ENCODE measurements at places on chromosomes 11 and 22.

DNA sequence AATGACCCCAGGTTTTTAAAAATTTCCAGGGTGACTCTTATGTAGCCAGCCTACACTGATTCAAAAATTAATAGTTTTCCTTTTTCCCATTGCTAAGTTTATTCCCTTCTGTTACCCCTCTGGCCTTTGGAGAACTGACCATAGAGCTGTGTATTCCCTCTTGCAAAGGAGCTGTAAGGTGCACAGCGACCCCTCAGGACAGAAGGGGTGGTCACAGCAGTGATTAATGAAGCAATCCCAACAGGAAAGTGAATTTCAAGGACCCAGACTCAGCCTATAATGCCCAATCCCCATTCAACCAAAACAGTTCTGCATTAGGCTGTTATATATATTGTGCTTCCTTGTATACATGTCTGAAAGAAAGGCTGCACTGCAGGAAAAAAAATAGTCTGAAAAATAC lies 147.1 kb downstream of the WT1 start:
- no peak for DNase-seq

DNA sequence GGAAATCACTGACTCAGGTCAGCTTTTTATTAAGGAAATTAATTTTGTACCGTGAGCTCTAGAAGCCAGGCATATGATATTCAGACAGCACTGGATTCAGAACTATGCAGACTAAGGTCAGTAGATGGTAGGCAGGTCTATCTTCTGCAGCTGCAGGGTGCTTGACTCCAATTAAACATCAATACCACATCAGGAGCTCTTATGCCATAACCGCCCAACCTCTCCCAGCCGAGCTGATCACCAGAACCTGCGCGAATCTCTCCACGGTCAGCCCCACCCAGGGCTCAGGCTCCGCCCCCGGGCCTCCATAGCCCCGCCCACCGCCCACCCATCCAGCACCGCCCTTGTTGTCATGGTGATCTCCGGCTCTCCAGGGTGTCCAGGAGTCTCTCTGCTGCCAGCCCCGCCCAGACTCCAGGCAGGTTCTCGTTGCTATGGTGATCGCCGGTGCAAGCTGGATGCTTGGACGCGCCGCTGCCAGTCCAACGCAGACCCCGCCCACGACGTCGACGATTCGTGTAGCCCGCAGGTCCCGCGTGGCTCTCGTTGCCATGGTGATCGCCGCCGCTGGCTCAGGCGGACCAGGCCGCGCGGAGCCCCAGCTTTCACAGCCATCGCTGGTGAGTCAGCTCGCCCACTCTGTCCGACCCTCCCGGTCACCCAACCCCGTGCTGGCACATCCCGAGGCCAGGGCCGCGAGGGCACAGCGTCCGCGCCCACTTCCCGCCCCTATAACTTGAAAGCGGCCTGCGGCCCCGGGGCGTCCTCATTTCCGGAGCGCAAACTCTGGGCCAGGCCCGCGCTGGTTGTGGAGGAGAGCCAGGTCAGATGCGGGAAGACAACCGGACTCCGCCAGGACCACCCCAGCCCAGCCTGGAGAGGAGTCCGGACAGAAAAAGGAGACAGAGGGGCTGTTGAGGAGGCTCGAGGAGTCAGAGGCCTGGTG lies at the start of gene RAB36:
TSS of gene RAB36 (plus strand) at position 546 of the 946 bp plus-strand sequence. CDS start 1,140 bp downstream, outside the sequence.
- peak; percentile 99 for DNase-seq

- no peak for DNase-seq
Measured at GRCh38 chr11:63445118-63445517, 45.8 kb downstream of the PLAAT5 start.

GRCh38 chr11:15185021-15185420 lies 70.3 kb downstream of the INSC start:
- no peak for DNase-seq

- peak; percentile 44 for DNase-seq
Measured at GRCh38 chr11:113549611-113550578, 74.7 kb upstream of the DRD2 start.

GRCh38 chr22:23205339-23206049 lies 25.2 kb downstream of the BCR start:
- peak; percentile 13 for DNase-seq

DNA sequence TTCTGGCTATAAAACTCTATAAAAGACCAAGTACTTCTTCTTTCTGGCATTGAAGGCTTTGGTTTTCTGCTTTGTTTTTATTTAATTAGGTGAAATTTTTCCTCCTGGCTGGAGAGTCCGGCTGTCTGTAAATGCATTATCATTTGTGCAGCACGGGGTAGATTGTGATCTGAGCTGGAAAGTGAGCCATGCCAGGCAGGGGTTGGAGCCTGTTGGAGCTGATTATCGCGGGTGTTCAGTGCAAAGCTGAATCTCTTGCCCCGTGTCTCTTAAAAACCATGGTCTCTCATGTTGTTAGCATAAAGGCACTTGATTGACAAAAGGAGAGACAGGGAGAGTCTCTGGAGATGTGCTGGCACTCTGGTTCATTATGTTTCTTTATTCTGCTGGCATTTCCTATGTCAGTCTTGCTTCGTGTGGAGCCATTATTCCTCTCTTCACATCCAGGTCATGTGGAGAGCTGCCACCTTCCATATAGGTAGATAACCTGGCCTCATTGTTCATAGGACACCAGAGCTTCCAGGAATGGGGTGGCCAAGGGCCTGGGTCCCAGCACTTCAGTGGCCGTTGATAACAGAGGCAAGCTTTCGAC lies 75.2 kb downstream of the LDLRAD3 start:
- peak; percentile 82 for DNase-seq

DNA sequence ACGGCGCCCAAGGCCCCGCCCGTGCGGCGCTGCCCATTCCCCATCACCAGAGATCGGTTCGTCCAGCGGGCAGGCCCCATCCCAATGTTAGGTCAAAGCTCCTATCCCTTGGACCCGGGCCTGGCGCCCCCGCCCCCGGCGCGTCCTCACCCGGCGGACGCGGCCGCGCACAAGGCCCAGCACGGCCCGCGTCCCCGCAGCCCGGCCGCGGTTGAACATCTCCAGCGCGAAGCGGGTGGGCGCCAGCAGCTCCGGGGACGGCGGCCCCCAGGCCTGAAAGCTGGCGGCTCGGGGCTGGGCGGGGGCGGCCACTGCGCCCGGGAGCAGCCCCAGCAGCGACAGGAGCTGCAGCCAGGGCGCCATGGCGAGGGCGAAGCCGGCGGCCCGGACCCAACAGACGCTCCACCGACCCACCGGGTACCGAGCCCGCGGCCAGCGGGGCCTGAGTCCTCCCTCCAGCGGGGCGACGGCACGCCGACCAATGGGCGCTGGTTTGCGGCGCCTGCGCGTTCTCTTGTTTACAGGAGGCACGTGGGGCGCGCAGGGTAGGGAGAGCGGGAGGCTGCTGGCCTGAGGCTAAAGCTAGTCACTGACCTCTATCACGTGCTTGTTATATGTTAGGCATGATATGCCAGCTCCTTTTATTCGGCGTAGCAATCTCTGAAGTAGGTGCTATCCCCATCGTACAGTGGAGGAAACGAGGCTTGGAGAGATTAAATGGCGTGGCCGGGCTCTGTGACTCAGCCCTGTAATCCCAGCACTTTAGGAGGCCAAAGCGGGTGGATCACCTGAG lies at the start of gene CTSF:
TSS of gene CTSF (minus strand) at position 483 of the 793 bp plus-strand sequence. CDS start at position 363, 120 bp downstream.
- peak; percentile 72 for DNase-seq

DNA sequence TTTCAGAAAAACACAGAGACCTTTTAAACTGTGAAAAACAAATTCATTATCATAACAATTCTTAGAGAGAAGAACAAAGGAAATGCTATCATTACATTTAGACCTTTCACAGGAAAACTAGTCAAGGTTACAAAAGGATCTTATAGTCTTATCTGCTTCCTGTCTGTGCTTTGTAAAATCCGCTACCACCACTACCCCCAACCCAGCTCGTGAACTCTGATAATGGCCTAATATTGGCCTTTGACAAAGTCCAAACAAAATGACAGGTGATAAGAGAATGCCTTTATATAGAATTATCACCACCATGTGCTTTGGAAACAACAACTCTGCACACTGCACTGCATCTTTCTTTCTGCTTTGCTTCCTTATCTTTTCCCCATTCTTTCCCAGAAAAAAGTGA lies 272.5 kb downstream of the SBF2 start:
- DNase-seq = no peak

DNA sequence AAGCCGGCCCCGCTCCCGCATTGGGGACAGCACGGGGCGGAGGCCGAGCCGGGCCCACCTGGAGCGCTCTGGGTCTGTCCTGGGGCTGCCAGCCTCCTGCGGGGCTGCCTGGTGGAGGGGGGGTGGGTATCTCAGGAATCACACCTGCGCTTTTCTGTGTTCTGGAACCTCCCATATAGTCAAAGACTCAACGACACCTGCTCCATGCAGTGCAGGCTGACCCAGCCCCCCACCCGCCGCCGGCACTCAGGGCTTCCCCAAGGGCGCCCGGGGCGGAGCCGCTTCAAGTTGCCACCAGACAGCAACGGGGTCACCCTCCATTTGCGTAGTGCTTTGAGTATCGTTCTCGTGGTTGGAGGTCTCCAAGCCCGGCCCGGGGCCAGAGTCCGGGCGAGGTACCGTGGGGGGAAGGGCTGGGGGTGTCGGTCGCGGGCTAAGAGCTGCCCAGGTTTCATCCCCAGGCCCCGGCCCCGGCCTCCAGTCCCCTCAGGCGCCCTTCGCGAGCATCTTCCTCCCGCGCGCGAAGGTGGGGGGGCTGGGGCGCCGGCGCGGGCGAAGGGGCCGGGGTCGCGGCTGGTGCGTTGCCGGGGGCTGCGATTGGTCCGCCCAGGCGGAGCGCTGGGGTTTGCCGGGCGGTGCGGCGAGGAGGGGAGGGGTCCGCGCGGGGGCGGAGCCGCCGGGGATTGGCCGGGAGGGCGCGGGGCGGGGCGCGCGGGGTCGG lies 6.6 kb downstream of the TSPAN4 start:
- DNase-seq = peak; percentile 69

DNA sequence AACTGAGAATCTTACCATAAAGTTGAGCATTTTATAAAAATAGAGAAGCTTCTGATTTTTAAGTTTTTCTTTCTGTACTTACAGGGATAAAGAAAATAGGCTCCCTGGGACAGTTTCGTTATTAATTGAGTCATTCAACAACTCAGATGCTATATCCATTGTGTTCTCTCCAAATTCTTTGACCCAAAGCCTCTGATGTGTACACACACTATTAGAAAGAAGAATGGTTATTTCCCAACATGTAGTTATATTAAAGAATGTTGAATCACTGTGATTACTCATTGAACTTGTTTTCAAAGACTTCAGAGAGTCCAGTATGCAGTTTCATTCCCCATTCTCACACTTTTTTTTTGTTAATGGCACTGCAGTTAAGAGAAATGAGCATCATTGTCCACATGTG lies 734.3 kb upstream of the ARHGAP42 start:
- no peak for DNase-seq

DNA sequence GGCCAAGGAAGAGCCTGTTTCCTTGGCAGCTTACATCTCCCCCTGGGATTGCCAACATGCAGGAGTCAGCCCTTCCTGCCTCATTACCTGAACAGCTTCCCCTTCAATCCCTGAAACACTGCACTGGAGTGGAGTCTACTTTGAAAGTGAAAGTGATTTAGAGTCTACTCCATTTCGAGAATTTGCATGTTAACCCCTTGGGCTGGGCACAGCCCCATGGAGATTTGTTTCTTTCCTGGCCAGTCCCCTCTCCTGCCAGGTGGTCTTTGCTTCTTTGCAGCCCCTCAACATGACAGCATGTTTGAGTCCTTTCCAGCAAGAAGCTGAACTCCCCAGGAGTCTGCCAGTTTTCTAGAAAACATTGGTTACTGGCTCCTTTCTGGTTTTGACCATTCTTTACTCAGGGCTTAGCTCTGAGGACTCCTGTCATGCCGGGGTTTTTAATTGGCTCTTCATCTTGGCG lies 59.9 kb downstream of the TRAF6 start:
- DNase-seq = no peak

- no peak for DNase-seq
Measured at GRCh38 chr11:73999581-74000306, 9.1 kb downstream of the UCP3 start.

GRCh38 chr11:10257478-10257877 lies 36.5 kb downstream of the SBF2 start:
- no peak for DNase-seq

DNA sequence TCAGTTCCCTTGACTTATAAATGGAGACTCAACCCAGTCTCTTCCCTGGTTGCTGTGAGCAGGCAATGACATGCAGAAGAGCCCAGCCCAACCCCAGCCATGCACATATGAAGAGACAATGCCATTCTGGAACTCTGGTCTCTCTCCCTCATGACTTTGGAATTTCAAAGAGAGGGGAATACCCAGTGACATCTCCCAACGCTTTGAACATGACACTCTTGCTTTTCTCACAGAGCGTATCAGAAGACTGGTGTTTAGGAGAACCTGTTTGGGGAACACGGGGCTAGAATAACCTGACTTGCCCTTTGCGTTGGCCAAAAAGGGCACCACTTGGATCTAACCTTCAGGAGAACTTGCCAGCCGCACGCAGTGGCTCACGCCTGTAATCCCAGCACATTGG lies 12.9 kb downstream of the RANGAP1 start:
- no peak for DNase-seq

GRCh38 chr11:41935795-41936194 lies 476.3 kb upstream of the LRRC4C start:
- no peak for DNase-seq

GRCh38 chr11:67667490-67668191 lies 6.8 kb downstream of the ALDH3B2 start:
- DNase-seq = no peak

GRCh38 chr11:70301721-70302418 lies 31.4 kb downstream of the PPFIA1 start:
- DNase-seq = no peak
